A549 treated with AZD2906 at 1 μM for 4 hours (cell line): ENCODE measurements at places on chromosomes 1 and 21. TPM values are rescaled to one million over a fixed set of nuclear protein-coding genes. Genes with fewer than 3 reads are reported as not detected.

The PLA2G2D gene
- 0.02 TPM in 1 of 5 replicates, not detected in the others for total RNA-seq

The TTC22 gene
- total RNA-seq = 0.02 TPM in 1 of 5 replicates, not detected in the others

The TCHH gene
- 0.23 to 0.28 TPM (median 0.25 TPM) in 5 replicates for total RNA-seq

The KCNQ4 gene
- total RNA-seq = 0.18 to 0.38 TPM (median 0.32 TPM) in 5 replicates

The LRRC71 gene
- 0.06 to 0.19 TPM (median 0.15 TPM) in 5 replicates for total RNA-seq

The ERRFI1 gene
- total RNA-seq = 207 to 260 TPM (median 238 TPM) in 5 replicates

The LCE2C gene
- total RNA-seq = not detected in 5 replicates

The SPRR5 gene
- total RNA-seq = not detected in 5 replicates

The PLA2G5 gene
- not detected in 5 replicates for total RNA-seq

The FCGR1A gene
- not detected in 5 replicates for total RNA-seq

The SLFNL1 gene
- total RNA-seq = 0.02 to 0.05 TPM (median 0.05 TPM) in 3 of 5 replicates, not detected in the others

The VWA5B1 gene
- not detected in 5 replicates for total RNA-seq

The PDE9A gene
- 1.2 to 1.5 TPM (median 1.3 TPM) in 5 replicates for total RNA-seq

The CFH gene
- total RNA-seq = 3.7 to 4.8 TPM (median 4.2 TPM) in 5 replicates

The EDEM3 gene
- total RNA-seq = 6.5 to 9.0 TPM (median 7.2 TPM) in 5 replicates
